ENCODE measurements at places on chromosomes 5 and 9.

GRCh38 chr9:130041648-130042405 is 1.2 kb downstream of the FNBP1 start:
- DNase-seq = peak; percentile 44

DNA sequence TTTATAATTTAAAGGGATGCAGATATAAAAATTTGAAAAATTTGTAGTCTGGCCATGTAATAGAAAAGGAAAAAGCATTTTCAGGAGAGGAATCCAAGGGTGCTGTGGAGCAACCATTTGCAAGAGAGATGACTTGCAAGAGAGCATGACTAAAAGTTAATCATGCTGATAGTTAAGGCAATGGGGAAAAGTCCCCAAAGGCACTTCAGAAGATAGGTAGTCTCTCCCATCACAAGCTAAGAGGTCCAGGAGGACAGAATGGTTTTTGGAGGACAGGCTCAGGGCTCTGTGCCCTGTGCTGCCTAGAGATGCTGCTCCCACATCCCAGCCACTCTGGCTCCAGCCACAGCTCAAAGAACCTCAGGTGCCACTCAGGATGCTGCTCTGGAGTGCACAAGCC is 38.8 kb downstream of the DNAJB5 start:
- DNase-seq = no peak

DNA sequence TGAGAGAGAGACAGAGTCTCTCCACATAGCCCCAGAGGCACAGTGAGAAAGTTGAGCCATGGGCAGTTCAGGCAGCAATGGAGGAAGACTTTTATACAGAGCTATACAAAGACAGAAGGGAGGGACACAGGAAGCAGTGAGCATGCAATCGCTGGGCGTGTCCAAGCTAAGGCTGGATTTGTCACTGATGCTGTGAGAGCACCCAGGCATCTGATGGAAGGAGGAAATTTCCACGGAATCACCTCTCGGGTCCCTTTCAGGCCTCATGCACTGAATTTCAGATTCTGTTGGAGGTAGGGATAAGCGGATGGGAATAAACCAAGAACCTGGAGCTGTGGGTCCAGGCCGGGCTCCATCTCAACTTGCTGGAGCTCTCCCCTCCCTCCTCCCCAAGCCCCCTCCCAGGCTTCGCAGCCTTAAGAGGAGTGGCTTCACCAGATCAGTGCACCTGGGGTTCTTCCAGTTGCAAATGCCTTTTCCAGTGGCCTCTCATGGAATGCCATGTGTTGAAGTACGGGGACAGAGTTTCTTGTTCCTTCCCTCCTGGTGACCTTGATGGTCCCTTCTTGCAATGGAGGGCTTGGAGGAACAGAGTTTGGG is 114.8 kb upstream of the ALDH1B1 start:
- DNase-seq = no peak

DNA sequence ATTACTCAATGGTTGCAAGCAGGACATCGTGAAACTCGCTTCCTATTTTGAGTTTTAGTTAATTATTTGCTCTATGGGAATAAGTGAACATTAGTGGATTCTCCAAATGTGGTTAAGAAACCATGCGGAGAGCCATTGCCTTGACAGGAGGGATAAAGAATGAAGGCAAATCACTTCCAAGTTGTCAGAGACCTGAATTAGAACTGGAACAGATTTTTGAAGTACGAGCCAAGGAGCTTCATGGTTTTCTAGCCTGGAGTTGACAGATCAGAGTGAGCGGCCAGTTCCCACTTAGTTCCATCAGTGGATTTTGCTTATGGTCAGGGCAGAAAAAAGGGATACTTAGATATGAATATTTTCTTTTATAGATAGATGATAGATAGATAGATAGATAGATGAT is 171.4 kb upstream of the CDH10 start:
- no peak for DNase-seq

DNA sequence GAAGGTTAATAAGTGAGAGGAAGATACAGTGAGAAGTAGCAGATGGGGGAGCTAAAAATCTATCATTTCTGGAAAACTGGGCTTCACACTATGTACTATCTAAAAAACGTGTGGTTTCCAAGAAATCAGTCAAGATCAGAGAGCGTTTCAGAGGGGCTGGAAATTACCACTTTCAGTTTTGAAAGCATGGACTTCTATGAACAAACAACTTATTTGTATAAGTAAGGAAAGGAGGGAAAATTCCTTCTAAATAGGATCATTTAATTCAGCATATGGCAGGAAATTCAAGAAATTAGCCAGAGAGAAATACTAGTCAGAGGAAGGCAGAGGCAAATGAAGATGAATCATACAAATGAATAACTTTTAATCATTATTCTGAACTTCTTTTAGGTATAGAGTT is 11.3 kb downstream of the TNC start:
- no peak for DNase-seq

- no peak for DNase-seq
Measured at GRCh38 chr5:74576941-74577456, 63.5 kb downstream of the ENC1 start.

GRCh38 chr5:17816505-17816904 is 182.2 kb downstream of the TAF11L14 start:
- DNase-seq = no peak

DNA sequence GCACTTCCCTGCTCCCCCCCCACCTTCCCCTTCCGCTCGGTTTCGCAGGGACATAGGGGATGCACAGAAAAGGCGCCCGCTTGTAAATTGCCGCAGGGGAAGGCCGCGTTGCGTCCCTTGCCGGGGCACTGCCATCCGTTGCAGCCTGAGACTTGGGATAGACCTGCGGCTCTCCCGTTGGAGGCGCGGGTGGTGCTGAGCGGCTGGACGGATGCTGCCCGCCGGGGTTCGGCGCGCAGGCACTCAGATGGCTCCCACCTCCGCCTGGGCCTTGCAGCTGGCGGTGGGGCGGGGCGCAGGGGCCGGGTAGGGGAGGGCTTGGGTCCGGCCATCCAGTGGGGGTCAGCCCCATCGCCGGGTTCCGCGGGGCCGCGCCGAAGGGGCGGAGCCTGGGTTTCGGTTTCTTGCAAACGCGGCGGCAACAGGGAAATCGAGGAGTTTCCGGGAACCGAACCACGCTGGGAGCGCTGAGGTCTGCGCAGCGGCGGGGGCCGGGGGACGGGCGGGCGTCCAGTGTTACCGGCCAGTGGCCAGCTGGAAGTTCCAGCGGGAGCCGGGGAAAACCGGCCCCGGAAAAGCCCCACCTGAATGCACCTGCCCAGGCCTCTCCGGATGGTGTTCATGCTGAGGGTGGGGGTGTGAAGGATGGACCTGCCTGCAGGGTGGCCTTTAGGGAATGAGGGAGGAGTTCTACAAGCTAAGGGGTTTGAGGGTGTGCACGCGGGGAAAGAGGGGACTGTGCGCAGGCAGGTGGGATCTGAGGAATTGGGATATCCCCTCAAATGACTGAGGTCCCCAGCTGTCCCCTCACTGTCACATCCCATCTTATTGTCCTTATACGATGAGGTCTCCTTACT is 6.3 kb upstream of the IRF1 start:
- peak; percentile 67 for DNase-seq

DNA sequence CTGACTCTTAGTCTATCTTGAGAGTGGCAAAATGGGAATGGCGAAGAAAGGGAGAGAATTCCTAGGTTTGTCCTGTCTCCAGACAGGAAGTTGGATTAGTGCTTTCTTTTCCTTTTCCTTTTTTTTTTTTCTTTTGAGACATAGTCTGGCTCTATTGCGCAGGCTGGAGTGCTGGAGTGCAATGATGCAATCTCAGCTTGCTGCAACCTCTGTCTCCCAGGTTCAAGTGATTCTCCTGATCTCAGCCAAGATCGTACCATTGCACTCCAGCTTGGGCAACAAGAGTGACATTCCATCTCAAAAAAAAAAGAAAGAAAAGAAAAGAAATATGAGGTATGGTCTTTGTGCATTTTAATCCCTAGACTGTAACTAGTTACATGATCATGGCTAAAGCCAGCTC is 12.6 kb upstream of the KIF27 start:
- DNase-seq = no peak

DNA sequence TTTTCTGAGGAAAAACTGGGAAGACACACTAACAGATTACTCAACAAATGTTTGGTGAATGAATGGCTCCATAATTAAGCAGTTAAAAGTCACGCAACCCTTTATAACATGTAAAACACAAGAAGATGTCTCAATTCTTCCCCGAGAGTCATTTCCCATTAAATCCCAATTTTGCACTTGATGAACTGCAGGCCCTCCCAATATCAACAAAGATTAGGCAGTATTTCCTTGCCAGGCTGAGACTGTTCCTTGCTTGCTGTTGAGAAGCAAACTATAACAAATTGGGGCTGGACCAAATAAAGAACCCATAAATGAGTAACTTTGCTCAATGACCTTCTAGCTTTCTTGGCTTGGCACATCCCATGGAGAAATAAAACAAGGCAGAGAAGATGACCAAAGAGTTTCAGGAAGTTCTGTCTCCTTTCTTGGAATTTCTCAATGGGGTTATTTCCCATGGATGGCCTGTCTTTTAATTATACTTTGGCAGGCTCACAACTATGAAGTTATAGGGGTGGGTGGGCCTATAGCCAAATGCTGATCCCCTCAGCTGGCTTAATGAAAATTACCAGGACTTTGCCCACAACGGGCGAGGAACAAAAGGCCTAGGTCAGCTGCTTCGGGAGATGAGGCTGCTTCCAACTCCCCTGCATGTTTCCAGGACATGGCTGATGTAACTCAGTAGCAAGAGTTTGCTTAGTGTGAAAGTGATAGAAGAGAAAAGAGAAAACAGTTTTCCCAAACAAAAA is 243.1 kb upstream of the RFX3 start:
- DNase-seq = no peak

- DNase-seq = no peak
Measured at GRCh38 chr9:73210886-73211666, 59.4 kb downstream of the ANXA1 start.

- DNase-seq = no peak
Measured at GRCh38 chr5:95533106-95533505, 21.7 kb downstream of the SKIC3 start.
